ENCODE measurements at places on chromosomes 5 and 9.

DNA sequence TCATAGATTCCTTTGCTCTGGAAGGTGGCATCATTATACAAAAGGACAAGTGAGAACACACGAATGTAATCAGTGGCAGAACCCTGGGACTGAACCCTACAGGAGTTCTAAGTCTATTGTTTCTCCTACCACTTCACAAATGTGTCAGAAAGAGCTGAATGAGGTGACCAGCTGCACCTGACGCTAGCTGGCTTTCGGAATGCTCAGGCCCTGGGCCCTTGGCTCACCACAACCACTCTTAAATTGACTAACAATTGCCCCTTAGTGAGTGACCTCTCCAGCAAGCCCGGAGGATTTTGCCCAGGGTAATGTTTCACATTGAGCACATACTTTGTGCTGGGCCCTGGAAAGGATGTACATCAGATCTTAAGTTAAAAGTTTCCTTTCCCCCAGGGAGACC lies 41.2 kb upstream of the ABCA1 start:
- DNase-seq, result no peak

- DNase-seq, result no peak
These were observed 596.9 kb upstream of the WWC1 start for GRCh38 chr5:167694325-167695147.

DNA sequence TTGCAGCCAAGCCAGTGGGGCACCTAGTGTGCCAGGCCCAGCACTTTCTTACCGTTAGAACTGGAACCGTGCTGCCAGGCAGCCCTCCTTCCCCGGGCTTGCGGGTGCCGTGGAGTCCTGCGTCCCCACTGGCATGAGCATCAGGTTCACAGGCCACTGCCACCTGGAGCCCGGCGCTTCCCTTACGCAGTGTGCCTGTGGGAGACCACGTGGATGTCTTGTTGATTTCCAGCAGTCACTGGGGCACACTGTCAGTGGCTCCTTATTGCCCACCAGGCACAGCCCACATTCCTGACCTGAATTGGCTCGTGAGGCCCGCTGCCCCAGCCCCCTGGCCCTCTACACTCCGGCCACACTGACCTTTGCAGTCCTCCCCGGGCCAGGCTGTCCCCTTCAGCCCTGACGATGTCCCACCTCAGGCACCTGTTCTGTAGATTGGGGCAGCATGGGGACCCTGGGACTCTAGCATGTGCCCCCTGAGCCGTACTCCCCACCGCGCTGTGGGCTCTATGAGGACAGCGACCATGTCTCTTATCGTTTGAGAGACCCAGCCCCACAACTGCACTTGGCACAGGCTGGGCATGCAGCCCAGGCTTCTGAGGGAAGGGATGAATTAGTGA lies 10.4 kb upstream of the CEL start:
- DNase-seq, result no peak

DNA sequence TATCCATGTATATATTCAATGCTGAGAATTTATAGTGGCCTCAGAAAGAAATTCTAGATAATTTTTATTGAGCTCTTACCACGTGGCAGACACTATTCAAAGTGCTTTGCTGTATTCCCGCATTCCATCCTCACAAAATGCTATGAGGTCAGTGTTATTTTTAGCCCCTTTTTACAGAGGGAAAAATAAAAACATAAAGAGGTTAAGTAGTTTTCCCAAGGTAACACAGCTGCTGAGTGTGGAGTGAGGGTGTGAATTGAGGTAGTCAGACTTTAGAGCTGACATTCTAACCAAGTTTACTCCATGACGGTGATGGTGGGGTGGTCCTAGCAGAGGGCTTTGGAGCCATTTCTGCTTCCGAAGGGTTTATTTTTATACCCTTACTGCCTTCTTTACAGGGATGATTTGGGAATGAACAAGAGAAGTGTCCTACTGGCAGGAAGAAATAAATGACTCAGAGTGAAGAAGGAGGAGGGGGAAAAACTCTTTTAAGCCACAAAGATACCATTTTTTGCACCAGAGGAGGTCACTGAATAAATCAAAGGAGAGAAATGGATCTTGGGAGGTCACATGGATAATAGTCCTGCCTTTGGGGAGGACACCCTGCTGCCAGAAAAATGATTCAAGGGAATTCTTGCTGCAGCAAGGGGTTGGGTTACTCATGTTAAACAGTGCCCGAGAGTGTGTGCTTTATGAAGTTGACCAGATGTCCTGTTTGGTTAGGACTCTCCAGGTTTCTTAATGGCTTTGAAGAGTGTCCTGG lies 76.1 kb downstream of the HMHB1 start:
- no peak for DNase-seq

DNA sequence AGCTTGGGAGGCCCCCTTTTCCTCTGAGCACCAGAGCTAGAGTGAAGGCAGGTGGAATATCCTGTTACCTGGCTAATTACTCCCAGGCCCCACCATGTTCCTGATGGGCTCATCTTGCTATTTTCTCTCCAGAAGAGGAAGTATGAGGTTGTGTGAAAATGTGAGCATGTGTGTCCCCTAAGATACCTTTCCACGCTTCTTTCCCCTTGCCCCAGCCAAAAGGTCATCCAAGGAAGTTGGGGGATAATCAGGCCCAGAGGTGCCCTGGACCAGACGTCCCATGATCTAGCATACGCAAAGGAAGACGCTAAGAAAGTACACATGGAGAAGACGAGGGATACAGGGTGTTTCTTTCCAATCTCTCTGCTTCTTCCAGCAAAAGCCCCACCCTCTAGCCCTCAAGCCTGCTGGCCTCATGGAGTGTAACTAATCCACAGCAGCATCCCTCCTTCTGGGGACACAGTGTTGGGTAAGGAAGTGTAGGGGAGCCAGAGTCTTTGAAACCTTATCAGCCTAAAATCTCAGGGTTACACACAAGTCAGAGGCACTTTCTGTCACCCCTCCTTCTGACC lies 115.3 kb downstream of the SLC1A3 start:
- DNase-seq, result no peak

DNA sequence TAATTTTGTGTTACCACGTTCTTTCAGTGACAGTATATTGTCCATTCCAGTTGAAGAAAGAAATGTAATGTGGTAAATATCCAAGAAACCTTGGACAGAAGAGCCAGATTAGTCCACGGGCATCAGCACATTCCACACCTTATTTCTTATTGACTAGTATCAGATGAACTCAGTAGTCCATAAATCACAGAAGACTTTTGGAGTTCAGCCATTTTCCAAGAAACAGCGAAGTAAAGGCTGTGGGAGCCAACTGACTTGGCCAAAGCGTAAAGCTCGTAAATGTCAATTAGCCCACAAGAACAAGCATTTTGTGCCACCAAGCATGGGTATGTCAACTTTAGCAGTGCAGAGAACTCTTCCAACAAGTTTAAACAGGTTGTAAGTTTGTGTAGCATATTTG lies 60.2 kb upstream of the STARD4 start:
- DNase-seq, result no peak

- no peak for DNase-seq
These were observed 198.1 kb downstream of the CSNK1G3 start for GRCh38 chr5:123710031-123710430.

- no peak for DNase-seq
These were observed 103.3 kb upstream of the CNTLN start for GRCh38 chr9:17031546-17031945.
